ENCODE measurements at places on chromosomes 5 and 9.

DNA sequence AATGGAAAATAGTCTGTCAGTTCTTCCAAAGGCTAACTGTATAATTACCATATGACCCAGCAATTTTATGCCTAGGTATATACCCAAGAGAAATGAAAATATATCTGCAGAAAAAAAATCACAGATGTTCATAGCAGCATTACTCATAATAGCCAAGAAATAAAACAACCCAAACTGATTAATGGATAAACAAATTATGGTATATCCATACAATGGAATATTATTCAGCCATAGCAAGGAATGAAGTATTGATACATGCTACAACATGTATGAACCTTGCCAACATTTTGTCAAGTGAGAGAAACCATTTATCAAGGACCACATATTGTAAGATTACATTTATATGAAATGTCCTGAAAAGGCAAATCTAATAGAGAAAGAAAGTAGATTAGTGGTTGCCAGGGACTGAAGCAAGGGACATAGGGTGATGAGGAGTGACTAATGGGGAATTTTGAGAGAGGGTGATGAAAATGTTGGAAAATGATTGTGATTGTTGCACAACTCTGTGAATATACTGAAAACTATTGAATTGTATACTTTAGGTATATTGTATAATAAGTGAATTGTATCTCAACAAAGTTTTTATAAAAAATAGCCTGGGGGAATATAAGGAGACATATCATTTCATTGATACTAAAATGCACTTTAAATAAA is 114.4 kb downstream of the PBX3 start:
- no peak for DNase-seq

GRCh38 chr5:150560401-150561191 is 52.7 kb downstream of the NDST1 start:
- DNase-seq: peak; percentile 93

DNA sequence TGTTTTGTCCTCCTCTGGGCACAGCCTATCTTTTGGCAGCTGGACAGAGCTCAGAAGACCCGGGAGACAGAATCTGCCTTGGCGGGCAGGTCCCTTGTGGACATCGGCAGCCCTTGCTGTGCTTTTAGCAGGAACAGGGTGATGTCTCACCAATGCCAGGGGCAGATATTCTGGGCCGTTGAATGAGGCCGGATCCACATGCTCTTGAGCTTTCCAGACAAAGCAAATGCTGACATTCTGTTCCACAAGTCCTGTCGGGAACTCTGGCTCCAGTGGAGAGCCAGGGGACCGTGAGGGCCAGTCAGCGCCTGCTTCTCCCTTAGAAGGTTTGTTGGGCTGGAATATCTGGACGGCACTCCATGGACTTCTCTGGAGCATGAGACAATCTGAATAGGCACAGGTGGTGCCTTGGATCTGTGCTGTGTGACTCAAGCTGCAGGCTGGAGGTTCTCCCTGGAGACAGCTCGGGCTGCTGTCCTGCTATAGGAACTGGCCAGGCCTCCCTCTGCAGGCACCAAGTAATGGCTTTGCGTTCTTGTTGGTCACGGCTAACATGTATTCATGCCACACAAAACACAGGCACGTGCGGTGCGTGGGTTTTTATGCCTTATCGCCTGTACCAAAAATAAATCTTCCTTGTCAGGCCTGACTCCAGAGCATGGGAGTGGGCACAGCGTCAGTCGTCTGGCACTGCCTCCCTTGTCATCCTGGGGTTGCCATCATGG is 80.3 kb downstream of the GADD45G start:
- DNase-seq: no peak

DNA sequence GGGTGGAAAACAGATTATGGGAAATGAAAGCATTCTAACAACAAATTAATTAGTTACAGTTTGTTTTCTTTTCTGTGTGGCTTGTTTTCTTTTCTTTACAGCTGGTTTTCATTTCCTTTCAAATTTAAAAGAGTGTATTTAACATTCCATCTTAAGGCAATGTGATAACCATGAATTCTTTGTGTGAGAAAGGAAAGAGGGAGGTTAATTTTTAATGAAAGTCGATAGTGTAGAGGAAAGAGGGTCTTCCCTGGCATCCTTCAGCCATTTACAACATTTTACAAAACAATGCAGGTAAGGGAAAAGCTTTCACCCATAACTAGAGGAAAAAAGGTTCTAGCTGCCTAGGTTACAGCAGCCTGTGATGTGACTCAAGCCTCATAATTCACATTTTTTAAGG is 43.9 kb upstream of the IL33 start:
- no peak for DNase-seq

GRCh38 chr9:589723-590122 is 251.8 kb upstream of the DMRT1 start:
- no peak for DNase-seq

DNA sequence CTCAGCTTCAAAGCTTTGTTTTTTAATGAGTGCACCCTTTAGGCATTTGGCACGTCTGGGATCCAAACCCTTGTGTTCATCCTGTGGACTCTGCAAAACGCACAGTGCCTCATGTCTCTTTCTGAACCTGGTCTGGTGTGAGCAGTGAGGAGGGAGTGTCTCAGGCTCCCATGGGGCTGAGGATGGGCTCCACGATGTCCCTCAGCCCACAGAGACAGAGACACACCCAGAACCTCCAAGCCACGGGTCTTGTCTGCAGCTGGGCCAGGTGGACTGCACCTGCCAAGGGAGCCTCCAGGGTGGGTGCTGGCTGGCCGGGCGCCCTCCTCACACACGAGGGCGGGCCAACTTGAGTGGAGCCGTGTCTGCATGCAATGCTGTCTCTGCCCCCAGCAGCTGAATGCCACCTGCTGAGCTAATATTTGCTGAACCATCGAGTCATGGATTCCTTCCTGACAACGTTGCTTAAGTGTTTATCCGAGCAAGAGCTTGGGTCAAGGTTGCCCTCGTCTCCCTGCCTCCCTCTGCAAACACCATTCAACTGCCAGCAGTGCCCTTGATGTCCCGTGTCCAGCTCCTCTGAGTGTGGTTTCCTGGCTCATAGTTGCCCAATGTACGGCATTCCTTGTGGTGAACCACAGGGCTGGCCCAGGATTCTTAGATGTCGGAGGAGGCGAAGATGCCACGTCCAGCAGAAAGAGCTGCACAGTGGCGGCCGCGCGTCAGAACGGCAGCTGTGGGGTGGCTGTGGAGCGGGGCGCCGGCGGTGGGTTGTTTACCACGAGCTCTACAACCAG is 31.4 kb upstream of the LPCAT1 start:
- no peak for DNase-seq

DNA sequence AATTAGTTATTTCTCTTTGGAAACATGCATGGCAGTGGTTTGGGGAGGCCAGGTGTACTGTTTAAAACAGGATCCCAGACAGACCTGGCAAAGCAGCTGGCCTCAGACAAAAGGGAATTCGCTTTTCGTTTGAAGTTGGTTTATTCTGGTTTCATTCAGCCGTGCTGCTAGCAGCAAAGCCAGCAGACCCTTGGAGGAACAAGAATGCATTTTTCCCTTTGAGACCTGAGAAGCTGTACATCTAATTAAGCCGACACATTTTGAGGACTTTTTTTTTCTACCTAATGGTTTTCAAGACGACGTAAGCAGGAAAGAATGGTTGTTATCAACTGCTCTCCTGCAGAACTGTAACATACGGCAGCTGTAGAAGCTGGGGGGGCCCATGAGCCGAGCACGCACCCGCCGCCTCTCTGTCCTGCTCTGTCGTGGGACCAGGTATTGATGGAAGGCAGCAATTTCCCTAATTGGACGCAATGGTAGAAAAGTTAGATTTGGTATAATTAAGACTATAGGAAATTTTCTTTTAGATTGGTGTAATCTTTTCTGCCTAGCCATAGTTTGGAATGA is 13.6 kb downstream of the PLEKHG4B start:
- DNase-seq: no peak

DNA sequence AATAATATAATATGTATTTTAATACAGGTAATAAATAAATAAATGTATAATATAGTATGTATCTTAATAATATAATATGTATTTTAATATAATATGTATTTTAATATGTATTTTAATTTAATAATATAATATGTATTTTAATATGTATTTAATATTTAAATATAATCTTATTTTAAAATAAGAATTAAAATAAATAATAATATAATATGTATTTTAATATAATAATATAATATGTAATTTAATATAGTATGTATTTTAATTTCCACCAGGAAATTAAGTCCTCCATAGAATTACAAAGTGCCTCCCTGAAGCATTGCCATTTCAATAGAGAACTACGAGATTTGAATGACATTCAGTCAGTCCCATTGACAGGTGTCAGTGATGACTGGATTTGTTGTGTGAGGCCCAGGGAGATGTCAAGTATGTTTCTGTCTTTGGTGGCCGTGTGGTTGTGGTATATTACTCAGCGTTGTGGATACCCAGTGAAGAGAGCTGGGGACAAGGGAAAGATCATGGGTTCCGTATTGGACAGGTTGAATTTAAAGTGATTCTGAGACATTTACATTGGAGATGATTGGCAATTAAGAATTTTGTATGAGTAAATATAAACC is 14.2 kb upstream of the C5orf46 start:
- DNase-seq: no peak

GRCh38 chr9:88998911-88999310 is 7.6 kb downstream of the S1PR3 start:
- no peak for DNase-seq

- DNase-seq: no peak
Measured at GRCh38 chr5:79318935-79319614, 83.1 kb downstream of the JMY start.

DNA sequence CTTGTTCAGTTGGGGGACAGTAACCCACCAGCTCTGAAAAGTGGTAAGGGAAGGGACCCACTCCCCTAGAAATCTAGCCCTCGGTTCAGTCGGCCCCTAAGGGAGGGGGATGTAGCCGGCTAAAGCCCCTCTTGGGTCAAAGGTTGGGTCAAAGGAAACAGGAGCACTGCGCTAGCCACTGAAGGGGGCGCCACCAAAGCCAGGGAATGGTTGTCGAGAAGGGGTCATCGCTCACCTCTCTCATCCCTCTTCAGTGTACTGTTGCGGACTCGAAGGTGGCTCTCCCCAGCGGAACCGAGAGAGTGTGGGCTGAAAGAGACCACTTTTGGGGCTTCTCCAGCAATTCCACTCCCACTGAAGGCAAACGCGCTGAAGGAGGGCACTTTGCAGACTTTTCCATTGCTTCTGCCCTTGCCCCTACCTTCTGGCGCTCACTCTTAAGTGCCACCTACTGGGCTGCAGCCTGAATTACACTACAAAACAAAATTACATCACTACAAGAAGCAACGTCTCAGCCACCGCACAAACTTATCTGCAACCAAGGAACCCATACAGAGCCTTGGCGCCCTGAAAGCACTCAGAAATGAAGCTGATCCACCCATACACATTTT is 396.9 kb downstream of the PDE4D start:
- no peak for DNase-seq

GRCh38 chr5:111232311-111233051 is 8.3 kb downstream of the CAMK4 start:
- no peak for DNase-seq

DNA sequence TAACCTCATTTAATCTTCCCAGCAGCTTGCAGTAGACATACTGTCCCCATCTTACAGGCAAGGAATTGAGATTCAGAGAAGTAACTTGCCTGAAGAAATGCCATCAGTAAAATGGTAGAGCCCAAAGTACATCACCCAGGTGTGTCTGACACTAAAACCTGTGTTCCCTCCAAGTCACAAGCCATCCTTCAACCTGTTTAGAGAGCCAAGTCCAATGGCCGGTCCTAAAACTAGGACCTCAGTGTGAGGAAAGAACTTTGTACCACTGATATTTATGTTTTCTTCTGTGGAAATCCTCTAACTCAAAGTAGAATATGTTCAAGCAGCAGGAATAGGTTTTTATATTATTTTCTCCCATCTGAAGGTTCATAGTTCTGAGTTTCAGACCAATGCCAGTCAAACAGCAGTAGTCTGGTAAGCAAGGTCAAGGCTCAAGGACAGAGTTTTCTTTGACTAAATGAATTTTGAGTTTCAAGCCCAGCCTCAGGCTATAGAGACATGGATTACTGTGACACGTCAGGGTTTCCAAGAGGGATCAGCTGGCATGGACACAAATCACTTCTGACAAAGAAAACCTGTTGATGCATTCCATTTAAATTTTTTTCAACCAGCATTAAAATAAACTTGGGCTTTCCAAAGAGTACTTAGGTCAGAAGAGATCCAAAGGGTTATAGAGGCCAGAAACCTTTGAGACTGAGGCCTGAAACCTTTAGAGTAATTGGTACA is 80.9 kb upstream of the PLPP6 start:
- DNase-seq: no peak

DNA sequence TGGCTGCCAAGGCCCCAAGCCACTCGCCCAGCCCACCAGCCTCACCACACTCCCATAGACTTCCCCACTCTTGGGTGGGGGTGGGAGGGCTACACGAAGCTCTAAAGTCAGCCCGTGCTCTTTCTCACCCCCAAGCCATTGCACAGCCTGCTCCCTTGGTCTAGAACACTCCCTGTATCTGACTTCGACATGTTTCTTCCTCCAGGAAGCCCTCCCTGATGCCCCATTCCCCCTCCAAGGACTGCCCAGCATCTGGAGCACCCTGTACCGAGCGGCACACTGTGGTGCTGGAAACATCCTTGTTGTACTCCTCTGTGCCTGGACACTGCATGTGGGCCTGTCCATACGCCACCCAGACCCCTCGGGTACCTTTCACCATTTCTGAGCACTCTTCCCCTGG is 49.4 kb upstream of the KCNMB1 start:
- DNase-seq: no peak

- DNase-seq: no peak
Measured at GRCh38 chr5:1975406-1975715, 92.6 kb upstream of the IRX4 start.

DNA sequence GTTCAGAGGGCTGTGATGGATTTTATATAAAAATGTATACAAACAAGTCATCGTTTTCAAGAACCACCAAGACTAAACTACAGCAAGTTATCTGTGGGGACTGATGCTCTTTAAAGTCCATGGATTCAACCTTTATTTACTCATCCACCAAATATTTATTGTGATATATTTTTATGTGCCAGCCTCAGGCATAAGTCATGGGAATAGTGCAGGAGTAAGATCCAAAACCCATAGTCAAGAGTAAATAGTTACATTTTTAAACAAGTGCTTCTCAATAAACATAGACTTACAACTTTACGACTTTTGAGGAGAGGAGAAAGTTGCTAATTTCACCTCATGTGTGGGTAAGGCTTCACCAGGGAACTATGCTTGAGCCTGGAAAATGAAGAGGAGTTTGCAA is 24.6 kb downstream of the MACIR start:
- DNase-seq: no peak

- no peak for DNase-seq
Measured at GRCh38 chr5:150653762-150654556, 7.1 kb upstream of the MYOZ3 start.

- no peak for DNase-seq
Measured at GRCh38 chr5:170747851-170748250, 35.7 kb upstream of the GABRP start.

- no peak for DNase-seq
Measured at GRCh38 chr9:17081814-17082213, 53.0 kb upstream of the CNTLN start.

GRCh38 chr5:174324680-174325079 is 279.2 kb downstream of the NSG2 start:
- DNase-seq: no peak

Data from stimulated activated CD8-positive, alpha-beta memory T cell treated with anti-CD3 and anti-CD28 coated beads, Interleukin-4, amount 100 ng/mL, for 4 hours (primary cell).